Substantia nigra (tissue), 51 donors: ENCODE measurements at places on chromosomes 5 and 9.

GRCh38 chr5:76341651-76342334 lies 61.3 kb upstream of the IQGAP2 start:
- DNase-seq: no peak

DNA sequence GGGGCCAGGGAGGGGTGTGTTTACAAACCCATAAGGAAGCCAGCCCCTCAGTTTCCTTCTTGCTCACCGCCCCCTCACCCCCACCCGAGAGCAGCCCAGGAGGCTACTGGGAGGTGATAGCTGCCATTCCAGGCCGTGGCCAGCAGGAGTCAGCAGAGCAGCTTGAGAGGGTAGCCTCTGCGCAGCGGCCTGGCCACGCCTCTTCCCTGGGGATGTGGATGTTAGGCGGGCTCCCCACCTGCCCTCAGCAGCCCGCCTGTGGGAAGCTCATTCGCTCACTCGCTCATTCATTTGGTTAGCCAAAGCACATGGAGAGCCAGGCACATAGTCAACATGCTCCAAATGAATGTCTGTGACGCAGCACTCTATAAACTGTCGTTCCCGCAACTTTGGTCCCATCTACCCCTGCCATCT lies 6.1 kb upstream of the DPM2 start:
- DNase-seq: peak; percentile 86

- no peak for DNase-seq
These were observed 6.4 kb downstream of the NEURL1B start for GRCh38 chr5:172647352-172648012.

- DNase-seq: no peak
These were observed 34.1 kb downstream of the CRHBP start for GRCh38 chr5:76986825-76987526.

DNA sequence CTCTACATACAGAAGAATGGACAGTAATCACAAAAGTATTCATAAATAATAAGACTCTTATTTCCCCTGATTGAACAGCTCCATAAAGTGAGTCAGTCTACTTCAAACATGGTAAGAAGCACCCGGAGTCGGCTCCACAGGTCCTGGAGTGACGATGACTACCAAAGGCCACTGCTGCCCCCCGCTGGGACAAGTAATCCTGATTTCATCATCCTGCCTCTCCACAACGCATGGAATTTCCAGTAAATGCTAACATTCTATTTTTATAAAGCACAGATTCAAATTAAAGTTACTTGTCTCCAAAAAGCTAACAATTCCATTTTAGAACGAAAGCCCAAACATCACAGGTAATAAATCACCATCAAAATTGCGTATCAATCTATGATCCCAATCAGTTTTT lies 16.2 kb downstream of the ATPSCKMT start:
- DNase-seq: no peak

DNA sequence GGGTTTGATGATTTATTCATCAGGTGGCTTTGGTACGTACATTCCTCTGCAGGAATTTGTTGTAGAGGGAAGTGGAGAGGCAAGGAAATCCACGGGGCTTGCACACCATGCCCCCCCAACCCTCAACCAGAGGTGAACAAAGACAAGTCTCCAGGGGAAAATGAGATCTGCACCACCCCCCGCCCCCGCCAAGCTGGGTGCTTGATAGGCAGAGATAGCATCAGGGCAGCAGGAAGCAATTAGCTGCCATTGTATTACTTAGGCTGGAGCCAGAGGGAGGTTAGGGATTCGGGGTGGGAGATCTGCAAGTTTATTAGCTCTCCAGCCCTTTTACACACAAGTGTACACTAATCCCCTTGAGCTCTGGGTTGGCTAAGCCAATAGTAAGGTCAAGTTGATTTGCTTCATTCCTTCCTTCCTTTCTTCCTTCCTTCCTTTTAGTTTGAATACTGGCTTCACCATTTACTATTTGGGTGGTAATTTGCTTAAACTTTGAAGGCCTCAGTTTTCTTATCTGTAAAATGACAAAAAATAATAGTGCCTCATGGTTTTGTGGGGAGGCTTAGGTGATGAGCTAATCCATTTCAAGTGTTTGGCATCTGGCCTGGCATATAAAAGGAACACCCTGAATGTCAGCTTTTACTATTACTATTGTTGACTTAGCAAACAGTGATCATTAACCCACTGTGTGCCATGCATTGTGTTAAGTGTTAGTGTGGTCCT lies 34.1 kb downstream of the SPRY4 start:
- no peak for DNase-seq

GRCh38 chr9:83472764-83473163 lies 65.4 kb downstream of the FRMD3 start:
- no peak for DNase-seq

DNA sequence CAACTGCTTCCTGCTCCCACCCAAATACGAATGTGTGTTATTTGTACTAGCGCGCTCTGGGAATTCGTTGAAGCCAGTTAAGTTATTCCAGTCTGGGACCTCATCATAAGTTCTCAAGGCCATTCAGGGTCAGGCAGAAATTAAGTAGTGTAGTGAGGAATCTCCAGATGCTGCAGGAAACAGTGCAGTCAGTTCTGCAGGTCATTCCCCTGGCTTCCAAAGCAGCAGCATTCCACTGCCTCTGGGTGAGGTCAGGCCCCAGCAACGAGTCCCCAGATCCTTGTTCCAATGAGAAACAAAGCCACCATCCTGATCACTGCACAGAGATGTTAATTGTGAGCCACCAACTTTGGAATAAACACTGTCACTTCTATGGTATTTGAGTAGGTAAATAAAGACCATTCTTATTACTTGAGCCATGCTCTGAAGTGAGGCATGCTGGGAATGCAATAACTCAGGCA lies 33.1 kb downstream of the SVEP1 start:
- no peak for DNase-seq

DNA sequence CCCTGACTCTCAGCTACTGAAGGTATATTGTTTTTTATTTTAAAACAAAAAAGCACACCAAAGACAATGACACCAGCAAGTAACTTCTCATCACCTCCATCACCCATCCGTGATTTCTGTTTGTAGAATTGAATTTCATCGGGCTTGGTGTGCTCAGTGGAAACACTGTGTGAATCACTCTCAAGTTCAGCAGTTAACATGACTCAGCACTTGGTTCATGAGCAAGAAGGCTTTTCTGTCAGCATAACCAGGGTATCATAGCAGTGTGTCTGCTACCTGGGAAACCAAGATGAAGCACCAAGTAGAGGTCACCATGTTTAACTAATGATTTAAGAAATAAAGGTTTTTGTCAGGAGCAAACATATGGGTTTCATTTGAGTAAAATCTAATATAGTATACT lies 123.7 kb downstream of the INSYN2B start:
- DNase-seq: no peak

DNA sequence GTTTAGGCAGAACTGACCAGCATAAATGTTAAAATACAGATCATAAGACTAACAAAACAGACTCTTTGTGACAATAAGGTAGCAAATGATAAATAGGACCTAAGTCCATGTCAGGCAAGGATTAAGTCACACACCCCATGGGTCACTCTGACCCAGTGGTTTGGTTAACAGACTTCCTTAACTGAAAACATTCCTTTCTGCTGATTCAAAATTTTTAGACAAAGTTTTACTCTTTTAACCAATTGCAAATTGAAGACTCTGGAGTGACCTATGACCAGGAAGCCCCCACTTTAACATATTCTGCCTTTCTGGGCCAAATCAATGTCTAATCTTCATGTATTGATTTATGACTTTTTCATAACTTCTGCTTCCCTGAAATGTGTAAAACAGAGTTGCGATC lies 4.9 kb upstream of the NXNL2 start:
- DNase-seq: no peak

- no peak for DNase-seq
These were observed 11.2 kb downstream of the CCNI2 start for GRCh38 chr5:132758451-132758850.

DNA sequence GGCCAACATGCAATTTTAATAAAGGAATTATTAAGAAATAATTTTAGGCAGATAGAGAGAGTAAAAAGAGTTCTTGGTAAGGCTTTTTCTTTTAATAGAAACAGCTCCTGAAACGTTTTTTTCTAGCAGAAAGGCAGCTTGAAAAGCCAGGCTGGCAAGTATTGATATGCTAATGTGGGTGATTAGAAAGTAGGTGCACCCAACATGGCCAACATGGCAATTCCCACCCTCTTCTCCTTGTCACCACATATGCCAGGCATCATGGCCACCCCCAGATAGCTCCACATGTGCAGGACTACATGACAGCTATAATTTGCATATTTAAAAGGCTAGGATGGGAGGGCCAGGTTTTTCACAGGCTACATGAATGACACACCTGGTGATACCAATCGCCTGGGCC lies 615.2 kb downstream of the PTPRD start:
- no peak for DNase-seq

- DNase-seq: no peak
These were observed 19.1 kb upstream of the ZFAND5 start for GRCh38 chr9:72383978-72384709.

GRCh38 chr9:21381448-21382339 lies 3.5 kb downstream of the IFNA2 start:
- DNase-seq: no peak

GRCh38 chr5:116475338-116475737 lies 99.3 kb downstream of the SEMA6A start:
- DNase-seq: no peak

DNA sequence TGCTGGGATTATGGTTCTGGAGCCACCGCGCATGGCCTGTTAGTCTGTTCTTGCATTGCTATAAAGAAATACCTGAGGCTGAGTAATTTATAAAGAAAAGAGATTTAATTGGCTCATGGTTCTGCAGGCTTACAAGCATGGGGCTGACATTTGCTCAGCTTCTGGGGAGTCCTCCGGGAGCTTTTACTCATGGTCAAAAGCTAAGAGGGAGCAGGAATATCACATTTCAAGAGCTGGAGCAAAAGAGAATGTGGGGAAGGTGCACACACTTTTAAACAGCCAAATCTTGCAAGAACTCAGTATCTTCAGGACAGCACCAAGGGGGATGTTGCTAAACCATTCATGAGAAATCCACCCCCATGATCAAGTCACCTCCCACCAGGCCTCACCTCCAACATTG lies 12.1 kb downstream of the JAK2 start:
- DNase-seq: no peak

DNA sequence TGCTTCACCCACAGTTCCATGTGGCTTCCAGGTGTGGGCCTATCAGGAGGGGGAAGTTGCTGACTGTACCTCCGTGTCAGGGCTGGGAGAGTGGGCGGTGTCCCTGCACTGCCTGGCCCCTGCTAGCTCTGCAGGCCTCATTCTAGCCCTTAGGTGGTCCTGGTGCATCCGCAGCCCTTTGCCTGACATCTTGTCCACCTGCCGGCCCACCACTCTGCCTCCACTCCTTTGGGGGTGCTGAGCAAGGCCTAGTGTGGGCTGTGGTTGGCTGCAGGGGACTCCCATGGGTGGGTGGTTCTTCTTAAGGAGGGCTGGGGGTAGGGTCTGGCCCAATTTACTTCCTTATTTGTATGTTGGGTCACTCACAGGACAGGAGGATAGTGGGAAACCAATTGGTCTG lies 66.9 kb downstream of the HSPA4 start:
- DNase-seq: no peak

DNA sequence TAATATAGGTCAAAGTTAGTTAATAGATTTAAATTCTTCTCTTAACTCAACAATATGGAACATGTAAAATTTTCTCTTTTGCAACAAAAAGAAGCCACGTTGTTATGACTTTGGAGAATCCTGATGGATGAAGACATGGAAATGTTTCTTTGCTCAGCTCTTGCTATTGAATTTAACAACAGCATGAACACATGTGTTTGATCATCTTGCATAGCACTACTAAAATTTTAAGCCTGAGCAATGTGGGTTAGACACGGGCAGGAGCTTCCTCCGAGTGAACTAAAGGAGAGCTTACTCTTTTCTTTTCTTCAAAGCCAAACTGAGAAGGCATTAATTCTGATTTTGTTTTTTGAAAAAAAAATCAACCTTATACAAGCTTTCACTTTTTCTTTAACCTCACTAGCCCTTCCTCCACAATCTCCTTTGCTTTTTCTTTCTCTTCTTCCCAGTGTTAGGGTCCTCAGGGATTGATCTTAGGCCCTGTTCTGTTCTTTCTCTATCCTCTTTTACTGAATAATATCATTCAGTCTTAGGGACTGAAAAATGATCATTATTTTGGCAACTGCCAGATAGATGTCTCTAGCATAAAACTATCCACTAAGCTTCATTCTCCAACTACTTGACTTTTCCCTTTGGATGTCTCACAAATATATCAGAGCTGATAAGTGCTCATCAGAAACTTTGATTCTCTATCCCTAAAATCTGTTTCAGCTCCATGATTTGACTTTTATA lies 36.9 kb downstream of the ADAMTS19 start:
- no peak for DNase-seq

- DNase-seq: no peak
These were observed 17.3 kb downstream of the TLN1 start for GRCh38 chr9:35714579-35715252.

- DNase-seq: no peak
These were observed 78.7 kb downstream of the SNCAIP start for GRCh38 chr5:122390694-122391093.

- DNase-seq: no peak
These were observed 5.4 kb downstream of the SNCB start for GRCh38 chr5:176624938-176625337.

GRCh38 chr5:171891595-171891994 lies 106.0 kb downstream of the SMIM23 start:
- no peak for DNase-seq

GRCh38 chr5:170252720-170253350 lies 20.1 kb downstream of the C5orf58 start:
- no peak for DNase-seq

GRCh38 chr5:61588216-61588615 lies 256.2 kb downstream of the ZSWIM6 start:
- DNase-seq: no peak

DNA sequence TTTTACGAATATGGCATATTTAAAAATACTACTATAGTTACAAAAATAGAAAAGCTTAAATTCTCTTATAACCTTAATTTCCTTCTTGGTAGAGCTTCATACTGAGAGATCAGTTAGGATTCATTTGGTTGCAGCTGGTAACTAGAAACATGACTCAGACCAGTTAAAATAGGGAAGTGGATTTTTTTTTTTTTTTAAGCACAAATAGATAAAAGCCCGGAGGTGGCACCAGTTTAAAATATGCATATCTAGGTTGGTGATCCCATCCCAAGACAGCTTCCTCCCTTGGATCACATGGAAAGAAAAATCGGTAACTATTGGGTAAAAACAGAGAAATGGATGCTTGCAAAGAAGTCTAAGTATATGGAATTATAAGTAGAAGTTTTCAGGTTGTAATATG lies 1634.3 kb downstream of the MAT2B start:
- no peak for DNase-seq
